ENCODE measurements at places on chromosomes 1 and 21.

DNA sequence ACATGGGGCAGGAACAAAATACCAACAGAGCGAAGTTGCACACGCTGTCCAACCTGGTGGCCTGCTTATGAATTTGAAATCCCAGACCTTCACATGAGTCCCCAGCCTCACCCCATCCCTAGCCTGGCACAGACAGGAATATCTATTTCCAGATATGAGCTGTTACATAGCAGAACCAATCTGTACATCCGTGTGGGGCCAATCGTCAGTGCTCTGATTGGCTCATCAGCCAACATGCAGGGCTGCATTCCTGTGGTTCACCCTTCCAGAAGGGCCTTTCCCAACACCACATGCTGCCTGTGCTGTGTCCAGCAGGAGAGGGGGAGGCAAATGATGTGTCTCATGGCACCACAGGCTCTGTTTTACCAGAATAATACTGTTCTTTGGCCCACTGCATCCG lies 31.3 kb downstream of the CCN1 start:
- no peak for DNase-seq

GRCh38 chr1:59393211-59394180 lies 96.6 kb downstream of the FGGY start:
- no peak for DNase-seq

- DNase-seq = no peak
Measured at GRCh38 chr1:89822109-89822962, 1.5 kb downstream of the LRRC8D start.

DNA sequence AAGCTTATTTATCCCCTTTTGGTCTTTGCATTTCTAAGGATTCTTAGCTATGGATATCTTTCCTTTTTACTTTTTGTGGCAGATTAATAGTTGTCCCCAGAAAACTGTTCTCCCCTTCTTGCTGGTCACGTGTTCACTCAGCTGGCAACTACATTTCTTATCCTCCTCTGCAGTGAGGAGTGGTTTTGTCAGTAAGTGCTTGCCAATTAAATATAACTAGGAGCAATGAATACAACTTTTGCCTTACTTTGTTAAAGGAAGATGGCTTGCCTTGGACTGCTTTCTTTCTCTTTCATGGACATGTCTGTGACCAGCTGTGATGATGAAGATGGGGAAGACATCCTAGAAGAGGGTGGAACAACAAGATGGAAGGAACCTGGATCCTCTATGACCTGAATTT lies 15.6 kb upstream of the ALG14 start:
- DNase-seq = no peak

DNA sequence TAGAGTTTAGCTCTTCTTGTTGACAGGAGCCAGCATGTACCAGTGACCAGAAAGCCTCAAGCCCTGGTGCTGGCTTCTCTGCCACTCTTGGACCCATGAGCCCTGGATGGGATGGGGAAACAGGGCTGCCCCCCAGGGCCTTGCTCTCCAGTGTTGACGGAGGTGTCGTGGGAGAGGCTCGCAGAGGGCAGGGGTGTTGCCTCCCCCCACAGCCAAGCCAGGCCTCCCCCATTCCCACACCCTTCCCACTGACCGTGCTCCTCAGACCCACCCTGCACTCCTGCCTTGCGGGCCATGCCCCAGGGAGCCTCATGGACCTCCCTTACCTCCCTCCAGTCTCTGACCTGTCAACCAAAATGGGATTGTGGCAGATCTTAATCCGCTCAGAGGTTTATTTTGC lies 123.8 kb upstream of the COL6A1 start:
- no peak for DNase-seq

DNA sequence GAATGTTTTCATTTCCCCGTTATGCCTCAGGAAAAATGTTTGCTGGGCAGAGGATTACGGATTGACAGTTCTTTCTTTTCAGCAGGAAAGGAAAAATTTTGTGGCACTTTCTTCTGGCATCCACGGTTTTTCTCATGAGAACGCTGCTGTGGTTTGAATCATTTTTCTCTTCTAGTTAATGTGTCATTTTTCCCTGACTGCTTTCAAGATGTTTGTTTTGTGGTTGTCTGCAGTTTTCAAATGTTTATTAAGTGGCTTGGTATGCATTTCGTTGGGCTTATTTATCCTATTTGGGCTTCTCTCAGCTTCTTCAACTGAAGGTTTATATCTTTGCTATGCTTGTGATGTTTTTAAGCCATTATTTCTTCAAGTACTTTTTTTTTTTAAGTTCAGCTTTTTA lies 359.0 kb downstream of the RGS7 start:
- no peak for DNase-seq

All from NCI-H1436 treated with DMSO at 0.1 percent for 48 hours (cell line).